ENCODE measurements at places on chromosomes 3 and 15. TPM values are rescaled to one million over a fixed set of nuclear protein-coding genes. Genes with fewer than 3 reads are reported as not detected.
A peak's percentile ranks its signal among the peaks of the same experiment; 100 is the strongest.

Gene CAMK2N2
- not detected for total RNA-seq

DNA sequence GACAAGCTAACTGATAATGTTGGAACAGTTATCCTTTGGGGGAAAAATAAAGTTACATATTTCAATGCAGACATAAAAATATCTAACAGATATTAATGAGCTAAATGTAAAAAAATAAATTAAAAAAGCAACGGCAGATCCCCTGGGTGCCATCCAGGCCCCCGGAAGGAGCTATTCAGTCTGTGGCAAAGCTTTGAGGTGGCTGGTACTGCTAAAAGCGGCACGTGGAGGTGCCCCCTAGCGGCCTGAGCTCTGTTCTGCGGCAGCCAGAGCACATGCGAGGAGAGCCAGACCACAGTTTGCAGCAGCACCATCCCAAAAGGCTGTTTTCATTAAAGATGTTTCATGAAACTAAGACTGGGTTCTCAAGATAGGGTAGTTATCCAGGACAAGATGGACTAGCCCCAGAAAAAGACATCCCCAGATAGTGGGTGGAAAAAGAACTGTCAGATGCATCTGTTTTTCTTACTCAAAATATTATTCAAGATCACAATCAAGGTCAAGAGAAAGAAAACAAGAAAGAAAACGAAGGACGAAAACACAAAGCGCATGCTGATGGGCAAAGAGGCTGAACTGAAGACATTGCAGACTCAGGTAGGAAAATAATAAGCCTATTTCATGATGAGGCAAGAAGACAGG, 18.7 kb downstream of the AP3S2 start:
- DNase-seq: peak; percentile 82

- DNase-seq: peak; percentile 80
Measured at GRCh38 chr3:138068579-138069174, 46.7 kb downstream of the DZIP1L start.

Gene CHDH
- under 0.01 TPM for total RNA-seq

Gene ARNT2
- total RNA-seq: 0.22 TPM

DNA sequence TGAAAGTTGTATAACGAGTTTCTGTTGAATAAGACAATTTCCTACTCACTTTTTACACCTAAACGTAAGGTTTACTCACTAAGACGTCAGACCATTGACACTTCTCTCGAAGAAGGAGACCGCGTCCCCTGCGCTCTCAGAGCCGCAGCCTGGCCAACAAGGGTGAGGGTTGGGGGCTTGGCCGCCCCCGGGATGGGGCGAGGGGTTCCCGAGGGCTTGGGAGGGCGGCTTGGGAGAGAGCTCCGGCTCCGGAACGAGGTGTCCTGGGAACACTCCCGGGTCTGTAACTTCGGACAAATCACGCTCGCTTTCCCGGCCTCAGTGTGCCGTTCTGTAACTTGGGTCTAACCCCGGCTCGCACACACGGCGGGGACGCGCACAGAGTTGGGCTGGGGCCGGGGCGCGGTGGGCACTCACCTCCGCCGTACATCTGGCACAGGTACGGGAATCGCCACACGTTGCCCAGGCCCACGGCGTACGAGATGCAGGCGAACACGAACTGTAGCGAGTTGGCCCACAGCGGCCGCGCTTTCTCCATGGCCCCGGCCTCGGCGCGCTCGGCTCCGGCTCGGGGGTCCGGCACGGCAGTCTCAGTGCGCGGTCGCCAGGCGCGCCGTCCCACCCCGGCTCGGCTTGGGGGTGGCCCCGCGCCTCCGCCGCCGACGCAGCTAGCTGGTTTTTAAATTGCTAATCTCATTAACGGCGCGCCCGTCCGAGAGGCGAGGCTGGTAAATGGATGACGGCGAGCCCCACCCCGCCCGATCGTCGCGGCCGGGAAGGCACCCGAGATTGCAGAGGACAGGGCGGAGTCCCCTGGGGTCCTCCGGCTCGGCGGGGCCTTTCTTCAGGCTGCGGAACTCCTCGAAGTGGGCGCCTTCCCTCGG, at the start of gene SLC6A20:
Gene SLC6A20 (minus strand): TSS at position 655 of the 884 bp plus-strand sequence. CDS start 117 bp downstream, at position 538.
- no peak for DNase-seq

DNA sequence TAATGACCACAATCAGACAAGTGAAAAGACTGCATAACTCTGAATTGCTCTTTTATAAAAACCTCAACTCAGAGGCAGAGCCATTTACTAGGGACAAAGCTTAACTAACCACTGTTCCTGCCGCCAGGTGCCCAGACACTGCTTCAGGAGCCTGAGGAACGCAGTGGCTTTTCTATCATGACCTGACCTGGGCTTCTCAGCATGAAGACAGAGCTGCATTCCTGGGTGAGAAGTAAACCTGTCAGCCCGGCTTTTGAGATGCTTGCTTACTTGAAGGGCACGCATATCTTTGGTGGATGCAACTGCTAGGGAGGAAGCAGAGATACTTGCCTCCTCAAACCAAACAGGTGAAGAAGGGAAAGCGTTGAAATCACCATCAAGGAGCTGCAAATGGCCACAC, 7.9 kb downstream of the LRRC31 start:
- no peak for DNase-seq

GRCh38 chr3:31670136-31670535, 137.4 kb downstream of the STT3B start:
- DNase-seq: peak; percentile 29

Gene ATP13A5
- not detected for total RNA-seq
